Activated CD4-positive, alpha-beta T cell treated with anti-CD3 and anti-CD28 coated beads for 1 hour (primary cell): ENCODE measurements at places on chromosomes 4 and X.

DNA sequence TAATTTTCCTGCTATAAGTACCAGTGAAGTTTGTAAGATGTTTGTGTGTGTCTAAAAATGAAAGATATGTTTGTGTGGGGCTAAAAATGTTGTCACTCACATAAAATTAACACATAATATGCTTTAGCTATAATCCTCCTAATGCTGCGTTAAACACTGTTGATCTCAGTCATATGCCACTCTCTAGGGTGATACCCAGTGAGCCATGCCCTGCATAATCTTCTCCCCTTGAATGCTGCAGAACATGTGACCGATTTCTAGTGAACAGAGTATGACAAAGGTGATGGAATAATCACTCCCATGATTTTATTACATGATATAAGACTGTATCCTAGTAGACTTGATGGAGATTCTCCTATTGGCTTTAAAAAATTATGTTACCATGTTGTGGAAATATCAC lies 119.1 kb upstream of the EPHA5 start:
- DNase-seq: no peak

DNA sequence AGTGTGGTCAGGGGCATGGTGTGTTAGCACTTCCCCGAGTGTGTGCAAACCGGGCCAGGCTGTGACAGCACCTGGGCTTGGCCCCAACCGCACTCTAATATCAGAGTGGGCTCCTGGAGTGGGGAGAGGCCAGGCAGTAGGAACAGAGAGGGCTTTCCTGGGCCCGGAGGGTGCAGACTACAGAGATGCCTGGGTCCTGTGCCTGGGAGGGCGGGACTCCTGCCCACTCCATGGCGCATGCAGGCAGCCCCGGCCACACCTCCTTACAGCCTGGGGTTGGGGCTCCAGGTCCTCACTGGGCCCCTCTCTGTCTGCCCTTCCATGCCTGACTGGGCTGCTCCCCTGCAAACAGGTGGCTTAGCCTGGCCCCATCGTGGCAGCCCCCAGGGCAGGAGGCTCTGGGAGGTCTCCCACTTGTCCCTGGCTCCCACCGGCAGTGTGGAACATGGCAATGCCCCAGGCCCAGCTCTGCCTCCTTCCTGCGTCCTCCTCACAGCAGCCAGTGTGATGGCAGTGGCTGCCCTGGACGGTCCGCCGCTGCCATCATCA lies 60.4 kb downstream of the AGA start:
- no peak for DNase-seq

DNA sequence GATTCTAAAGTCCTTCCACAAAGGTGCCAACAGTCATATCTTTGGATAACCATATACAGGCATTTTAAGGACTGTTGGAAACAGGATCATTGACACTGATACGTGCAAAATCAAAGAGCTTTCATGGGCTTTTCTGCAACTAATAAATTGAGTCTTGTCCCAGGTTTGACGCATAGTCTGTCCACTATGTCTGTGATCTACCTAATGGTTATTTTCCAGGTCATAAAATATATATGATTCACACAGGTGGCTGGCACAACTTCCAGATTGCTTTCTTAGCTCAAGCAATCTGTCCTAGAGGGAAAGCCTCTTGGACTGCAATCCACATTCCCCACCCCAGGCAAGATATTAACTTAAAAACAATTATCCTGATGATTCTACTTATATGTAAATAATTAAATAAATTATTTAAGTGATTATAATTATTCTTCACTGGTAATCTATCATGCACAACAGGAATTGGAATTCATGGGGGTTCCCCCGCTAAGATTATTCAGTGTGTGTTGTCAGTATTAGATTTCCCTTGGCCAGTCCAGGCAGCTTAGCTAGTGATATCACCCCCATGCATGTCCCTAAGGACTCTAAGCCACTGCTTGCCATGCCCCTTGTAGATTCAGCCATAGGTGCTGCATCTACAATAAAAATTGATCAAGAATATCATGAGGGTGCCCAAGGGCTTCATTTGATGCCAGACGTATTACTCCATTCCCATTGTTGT lies 97.8 kb downstream of the TLL1 start:
- no peak for DNase-seq

GRCh38 chr4:73707918-73708577 lies 32.3 kb upstream of the CXCL8 start:
- no peak for DNase-seq

GRCh38 chr4:26719954-26720552 lies 136.2 kb downstream of the TBC1D19 start:
- no peak for DNase-seq

- DNase-seq: no peak
Observed at GRCh38 chr4:143782521-143782920, 82.0 kb upstream of the FREM3 start.

DNA sequence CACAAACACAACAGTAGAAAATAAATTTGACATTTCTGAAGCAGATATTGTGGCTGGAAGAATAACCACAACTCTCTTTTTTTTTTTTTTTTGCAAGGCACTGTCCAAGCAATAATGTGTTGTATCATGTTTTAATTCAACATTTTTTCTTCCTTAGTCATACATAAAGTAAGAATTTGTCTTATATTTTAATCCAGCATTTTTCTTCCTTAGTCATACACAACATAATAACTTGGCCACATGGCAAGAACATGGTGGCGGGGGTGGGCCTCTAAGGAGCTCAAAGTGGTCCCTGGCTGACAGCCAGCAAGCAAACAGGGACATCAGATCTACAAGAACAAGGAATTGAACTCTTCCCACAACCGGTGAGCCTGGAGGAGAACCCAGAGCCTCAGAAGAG lies 20.2 kb downstream of the FBXW7 start:
- no peak for DNase-seq

DNA sequence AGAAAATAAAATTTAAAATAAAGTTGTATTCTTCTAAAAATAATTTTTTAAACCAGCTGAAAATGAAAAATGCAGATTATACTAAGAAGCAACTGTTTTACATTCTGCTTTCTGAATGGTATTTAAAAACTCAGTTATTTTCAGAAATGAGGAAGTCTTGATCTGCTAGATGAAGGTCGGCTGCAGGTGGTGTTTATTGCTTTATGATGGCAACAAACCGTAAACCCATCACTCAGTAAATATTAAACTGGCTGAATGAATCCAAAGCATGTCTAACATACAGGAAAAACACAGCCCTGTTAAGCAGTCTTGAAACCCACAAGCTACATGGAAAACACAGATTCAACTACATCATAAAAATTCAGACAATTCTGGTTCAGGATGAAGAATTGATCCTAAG lies 29.3 kb downstream of the DYNLT3 start:
- no peak for DNase-seq

GRCh38 chr4:57220172-57220571 lies 110.0 kb upstream of the IGFBP7 start:
- no peak for DNase-seq

- no peak for DNase-seq
Observed at GRCh38 chr4:4395849-4396627, 9.1 kb downstream of the NSG1 start.

- peak; percentile 87 for DNase-seq
Observed at GRCh38 chrX:20266810-20267606, at the start of gene RPS6KA3. TSS of gene RPS6KA3 (minus strand) at chrX:20266909. CDS start at chrX:20266632, 277 bp downstream.
